ENCODE measurements at places on chromosomes 5 and 9.

DNA sequence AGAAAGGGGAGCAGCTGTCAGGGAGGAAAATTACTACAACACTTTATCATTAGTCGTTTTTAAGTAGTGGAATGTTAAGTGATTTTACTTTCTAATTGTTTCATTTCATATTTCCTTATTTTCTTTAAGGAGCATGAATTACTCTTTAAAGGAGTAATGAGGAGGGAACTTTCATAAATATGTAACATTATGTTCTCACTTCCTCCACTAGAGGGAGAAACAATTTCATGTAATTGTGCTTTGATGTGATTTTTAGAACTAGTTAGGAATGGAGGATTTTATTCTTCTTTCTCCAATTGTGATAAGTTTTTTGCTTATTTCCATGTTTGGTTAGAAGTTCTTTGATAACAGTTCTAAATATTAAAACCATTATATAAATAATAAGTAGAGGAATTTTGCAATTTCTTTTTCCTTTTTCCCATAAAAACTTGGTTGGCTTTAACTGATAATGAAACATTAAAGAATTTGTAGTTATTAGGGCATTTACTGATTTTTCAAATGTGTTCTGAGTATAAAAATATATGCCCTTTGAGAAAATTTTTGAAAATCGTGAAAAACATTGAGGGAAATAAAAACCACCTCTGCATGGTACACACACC lies 25.6 kb downstream of the CEP78 start:
- peak; percentile 27 for DNase-seq

DNA sequence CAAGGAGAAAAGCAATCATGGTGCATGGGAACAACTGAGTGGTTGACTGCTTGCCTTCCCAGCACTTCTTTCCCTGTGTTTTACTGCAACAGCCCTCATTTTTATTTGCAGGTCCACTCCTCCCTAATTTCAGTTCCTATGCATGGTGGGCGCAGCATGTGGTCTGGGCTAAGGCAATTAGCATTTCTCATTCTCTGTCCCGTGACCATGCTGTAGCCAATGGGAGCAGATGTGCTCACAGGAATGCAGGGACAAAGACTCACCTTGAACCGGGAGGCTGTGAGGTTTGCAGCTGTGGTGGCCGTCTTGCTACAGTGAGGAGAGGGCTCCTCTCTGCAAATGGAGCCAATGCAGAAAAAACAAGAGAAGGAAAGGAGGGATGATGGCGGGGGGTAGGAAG lies 315.5 kb downstream of the SLIT3 start:
- DNase-seq: no peak

- no peak for DNase-seq
Observed at GRCh38 chr9:4328723-4329122, 28.9 kb upstream of the GLIS3 start.

DNA sequence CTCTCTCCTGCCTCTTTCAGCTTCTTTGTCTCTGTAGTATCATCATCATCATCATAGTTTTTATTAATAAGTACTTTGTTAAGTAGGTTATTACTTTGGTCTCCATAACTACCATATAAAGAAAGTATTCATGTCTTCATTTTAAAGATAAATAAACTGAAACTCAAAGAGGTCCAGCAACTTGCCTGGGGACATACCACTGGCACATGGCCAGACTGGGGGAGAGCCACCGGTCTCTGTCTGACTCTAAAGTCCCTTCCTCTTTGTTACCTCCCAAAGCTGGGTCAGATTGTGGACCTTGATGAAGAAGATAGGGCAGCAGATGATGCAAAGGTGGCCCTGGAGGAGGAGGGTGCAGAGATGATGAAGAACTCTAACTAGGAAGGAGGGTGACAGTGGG lies 8.5 kb downstream of the CDX1 start:
- DNase-seq: no peak

- DNase-seq: no peak
Observed at GRCh38 chr9:124496463-124496862, 10.7 kb downstream of the NR5A1 start.

DNA sequence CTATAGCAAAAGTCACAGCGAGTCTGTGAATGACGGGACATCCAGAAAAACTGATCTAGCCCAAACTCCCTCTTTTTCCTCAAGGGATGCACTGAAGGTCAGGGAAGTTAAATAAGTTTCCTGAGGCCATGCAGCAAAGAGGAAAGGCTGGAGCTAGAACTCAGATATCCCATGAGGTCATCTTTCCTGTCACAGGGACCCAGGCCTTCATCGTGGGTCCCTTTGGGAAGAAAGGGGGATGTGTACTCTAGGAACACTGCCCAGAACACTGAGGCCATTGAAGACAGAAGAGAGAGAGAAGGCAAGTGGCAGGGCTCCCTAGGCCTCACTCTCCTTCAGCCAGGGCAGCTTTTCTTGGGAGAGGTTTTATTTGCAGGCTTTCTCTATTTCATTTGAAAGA lies 182.0 kb downstream of the EBF1 start:
- DNase-seq: no peak

DNA sequence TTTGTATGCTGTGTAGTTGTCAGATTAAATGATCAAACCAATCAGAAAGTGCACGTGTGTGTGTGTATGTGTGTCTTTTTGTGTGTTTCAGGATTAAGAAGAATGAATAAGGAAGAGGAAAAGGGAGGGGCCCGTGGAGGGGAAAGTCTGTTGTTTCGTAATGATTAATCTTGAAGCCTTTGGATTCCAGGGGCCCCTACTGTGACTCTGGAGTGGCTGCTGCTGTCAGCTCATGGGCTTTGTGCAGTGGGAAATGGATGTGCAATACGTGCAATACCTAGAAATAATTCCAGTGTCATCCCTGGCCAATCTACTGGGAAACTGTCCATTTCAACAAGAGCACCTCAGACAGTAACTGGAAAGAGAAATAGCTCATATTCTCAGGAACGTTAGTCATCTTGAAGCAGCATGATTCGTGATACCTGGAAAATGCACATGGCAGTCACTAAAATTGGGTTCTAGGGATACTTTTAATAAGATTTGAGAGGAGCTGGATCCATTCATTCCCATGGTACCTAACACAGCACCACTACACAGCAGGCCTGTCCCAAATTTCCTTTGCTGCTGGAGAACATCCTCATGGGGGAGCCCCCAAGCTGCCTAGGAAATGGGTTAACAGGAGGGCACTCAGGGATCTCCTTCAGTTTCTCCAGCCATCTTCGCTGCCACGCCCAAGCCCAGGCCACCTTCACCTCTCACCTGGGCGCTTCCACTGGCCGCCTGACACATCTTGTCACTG lies 186.3 kb downstream of the NR3C1 start:
- peak; percentile 86 for DNase-seq

GRCh38 chr5:79811081-79811480 lies 121.4 kb downstream of the CMYA5 start:
- DNase-seq: no peak

GRCh38 chr5:159003045-159004030 lies 96.4 kb downstream of the EBF1 start:
- no peak for DNase-seq

DNA sequence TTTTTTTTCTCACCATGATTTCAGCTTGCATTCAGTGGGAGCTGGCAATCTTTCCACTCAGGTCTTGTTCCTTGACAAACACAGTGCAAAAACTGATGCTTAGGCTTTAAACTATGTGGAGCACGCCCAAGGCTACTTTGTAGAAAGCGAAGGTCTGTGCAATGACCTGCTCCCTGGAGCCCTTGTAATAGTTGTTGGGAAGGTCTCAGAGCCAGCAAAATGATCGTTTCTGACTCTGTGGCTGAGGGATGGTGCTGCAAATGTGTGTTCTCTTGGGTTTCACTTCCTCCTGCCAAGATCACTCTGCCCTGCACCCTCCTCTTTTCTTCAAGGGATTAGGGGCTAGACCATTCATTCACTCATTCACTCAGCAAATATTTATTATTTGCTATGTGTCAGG lies 249.7 kb upstream of the MAP3K1 start:
- DNase-seq: peak; percentile 88

DNA sequence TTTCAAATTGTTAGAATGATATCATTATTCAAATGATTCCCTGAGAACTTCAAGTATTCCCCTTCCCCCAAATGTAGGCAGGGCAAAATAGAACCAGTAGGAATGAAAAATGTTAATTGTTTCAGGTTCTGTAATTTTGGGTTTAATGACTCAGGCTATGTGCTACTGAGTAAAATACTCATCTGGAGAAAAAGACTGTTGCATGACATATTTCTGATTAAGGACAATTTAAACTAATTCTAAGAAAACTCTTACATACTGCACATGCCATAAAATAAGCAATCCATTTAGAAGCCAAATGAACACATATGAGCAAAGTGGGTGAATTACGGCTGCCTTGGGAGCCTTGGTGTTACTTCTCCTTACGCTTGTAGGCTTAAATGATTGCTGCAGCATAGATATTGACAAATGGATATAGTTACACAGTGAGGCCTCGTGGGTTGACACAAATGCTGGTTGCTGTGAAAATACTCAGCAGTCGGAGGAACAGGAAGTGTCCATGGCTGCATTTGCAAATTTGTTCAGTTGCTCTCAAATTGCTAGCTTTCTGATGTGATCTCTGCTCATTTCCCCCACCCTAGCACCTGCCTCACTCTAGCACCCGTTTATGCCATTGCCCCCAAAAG lies 174.9 kb upstream of the DMAC1 start:
- DNase-seq: peak; percentile 87

- no peak for DNase-seq
Observed at GRCh38 chr9:127652733-127653132, 40.7 kb downstream of the STXBP1 start.

- no peak for DNase-seq
Observed at GRCh38 chr5:171094356-171094755, 214.7 kb upstream of the TLX3 start.

GRCh38 chr9:118418887-118419565 lies 714.8 kb downstream of the TLR4 start:
- DNase-seq: no peak

DNA sequence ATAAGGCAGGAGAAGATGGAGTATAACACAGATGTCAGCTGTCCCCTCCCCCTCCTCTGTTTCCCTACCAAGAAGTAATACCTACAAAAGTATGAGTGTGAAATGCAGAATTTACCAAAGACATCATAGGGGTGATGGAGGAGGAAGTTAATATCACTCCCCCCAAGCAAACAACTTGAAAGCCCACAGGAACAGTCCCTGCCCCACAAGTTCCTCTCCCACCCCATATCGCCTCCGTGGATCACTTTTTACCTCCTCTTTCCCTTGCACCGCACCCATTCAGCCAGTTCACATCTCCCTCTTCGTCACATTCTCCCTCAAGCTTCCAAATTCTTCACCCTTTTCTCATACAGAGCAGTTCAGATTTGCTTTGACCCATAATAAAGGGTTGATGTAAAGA lies 7.0 kb upstream of the SIL1 start:
- peak; percentile 25 for DNase-seq

DNA sequence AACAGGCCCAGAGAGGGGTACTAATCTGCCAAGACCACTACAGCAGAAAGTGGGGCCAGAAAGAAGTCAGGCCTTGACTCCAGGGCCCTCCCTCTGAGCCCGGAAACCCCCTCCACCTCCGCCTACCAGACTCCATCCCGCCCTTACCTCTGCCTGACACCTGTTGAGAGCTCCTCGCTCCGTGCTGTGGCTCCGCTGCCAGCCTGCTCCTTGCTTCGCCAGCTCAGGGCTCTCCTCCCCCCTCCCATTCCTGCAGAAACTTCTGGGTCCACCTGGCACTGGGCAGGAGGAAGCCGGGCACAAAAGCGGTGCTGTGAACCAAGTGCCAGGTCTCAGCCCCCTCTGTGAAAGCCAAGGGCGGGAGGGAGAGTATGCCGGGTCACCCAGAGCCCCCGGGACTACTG lies 6.4 kb upstream of the ST6GALNAC6 start:
- no peak for DNase-seq

DNA sequence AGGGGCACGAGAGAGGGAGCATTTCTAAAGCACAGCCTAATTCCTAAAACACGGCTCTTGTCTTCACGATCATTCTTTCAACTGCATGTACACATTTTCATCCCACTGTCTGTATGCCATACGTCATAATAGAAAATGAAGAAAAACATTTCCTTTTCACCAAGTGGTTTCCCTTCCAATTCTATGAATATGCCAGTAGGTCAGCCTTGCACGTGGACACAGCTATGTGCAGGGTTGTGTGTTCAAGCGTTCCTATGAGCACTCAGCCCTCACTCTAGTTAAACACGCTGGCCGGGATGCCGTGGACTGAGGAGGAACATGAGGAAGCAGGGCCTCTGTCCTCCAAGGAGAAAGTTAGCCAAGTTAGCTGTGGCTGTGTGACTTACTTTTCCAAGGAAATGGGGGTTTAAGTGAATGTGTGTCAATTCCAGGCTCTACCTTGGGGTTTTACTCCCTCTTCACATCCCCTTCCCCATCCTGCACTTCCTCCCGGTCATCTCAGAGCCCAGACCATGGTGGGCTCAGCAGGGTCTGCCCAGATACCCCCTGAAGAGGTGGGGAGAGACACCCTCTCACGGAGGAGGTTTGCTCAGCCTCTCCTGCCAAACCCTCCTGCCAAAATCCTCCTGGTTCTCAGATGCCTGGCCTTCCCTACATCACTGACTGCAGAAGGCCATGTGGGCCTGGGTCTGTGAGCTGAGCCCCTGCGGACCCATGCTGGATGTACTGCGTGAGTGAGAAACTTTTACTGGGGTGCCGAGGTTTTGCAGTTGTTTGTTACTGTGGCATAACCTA lies 230.6 kb downstream of the FSTL4 start:
- DNase-seq: no peak

GRCh38 chr5:169218176-169218575 lies 82.8 kb downstream of the SLIT3 start:
- no peak for DNase-seq

DNA sequence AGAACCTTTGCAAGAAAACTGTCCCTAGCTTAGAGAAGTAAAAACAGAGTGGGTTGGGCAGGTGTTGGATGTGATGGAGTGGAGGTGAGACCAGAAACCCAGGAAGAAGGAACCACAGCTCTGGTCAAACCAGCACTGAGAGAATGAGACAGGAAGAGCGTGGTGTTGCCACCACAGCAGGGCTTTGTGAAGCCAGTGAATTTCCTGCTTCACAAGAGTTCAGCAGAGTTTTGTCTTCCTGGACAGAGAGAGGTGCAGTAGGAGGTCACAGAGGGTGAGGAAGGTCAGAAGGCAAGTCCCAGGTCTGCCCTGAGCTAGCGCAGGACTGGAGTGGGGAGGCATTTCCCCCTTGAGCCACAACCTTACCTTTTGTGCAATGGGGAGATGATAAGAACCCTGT lies 2306.2 kb upstream of the ACO1 start:
- no peak for DNase-seq

DNA sequence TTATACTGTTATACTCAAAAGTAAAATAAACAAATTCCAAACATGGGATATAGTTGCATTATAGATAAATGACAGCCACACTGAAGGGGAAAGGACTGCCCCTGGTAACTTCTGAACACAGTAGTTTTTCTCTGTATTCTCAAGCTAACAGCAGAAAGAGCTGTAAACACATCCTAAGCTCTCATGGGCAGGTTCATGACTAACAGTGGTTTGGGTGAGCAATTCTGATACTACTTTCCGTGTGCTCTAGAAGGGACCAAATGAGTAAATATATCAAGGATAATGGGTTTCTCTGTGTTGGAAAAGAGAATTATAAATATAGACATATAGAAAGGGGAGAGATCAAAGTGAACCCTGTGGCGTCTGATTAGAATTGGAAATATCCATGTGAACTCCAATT lies 2.2 kb upstream of the LCN6 start:
- no peak for DNase-seq

GRCh38 chr5:90606539-90606938 lies 47.9 kb downstream of the ADGRV1 start:
- DNase-seq: no peak

GRCh38 chr5:18321262-18321942 lies 687.1 kb downstream of the TAF11L14 start:
- DNase-seq: no peak

GRCh38 chr5:136518814-136519213 lies 153.5 kb upstream of the TRPC7 start:
- DNase-seq: no peak

Measured in MV-4-11 (cell line).